Posterior vena cava (tissue), 2 donors: ENCODE measurements at places on chromosomes 5 and 9.

DNA sequence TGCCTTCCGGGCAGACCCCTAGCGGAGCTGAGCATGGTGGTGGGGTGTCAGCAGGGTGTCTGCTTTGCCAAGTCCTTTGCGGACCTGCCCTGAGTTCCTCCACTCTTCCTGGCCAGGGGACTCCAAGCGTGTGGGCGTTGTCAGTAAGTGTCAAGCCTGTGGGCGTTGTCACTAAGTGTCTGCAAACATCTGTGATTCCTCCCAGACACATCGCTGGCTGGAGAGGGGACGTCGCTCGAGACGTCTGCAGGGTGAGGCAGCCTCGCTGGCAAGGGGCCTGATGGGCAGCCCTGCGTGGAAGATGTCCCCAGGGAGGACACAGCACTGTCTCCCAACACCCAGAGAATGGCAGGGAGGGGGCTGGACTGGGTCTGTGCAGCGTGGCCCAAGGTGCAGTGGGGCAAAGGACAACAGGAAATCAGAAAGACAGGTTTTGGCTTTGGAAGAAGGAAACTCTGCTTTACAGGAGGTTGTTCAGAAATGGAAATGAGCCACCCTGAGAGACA, 28.8 kb downstream of the ADAMTSL2 start:
- DNase-seq: peak; percentile 89

- DNase-seq: no peak
Observed at GRCh38 chr5:122661496-122662180, 113.2 kb upstream of the SNX2 start.

DNA sequence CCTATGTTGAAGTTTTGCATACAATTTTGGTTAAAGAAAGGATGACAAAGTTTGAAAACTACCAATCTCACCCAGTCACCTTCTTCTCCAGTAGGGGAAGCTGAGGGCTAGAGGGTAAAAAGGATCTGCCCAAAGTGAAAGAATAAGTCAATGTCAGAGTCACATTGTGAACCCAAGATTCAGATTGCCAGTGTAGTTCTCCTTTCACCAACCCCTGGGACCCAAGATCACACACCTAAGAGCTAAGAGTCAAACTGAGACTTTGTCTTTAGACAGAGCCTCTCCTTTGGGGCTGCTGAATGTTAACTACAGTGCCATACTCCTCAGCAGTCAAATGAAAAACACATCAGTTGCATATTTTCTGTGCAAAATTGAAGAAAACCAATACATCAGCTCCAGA, 210.6 kb downstream of the ATP10B start:
- DNase-seq: no peak

DNA sequence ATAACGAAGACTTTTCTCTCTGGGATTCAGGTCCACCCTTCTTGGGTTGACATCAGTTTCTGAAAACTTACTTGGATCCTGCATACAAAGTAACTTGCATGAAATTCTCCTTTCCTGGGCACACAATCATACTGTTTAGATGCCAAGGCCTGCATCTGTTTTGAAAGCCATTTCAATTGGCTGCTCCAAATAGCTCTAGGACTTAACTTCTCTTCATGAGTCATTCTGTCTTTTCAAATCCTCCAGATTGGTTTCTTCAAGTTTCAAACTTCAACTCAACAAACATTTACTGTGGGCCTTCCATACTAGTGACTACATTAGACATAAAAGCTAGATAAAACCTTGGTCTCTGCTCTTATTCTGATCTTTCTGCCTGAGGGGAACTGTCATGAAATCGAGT, 54.8 kb upstream of the HMHB1 start:
- DNase-seq: no peak

DNA sequence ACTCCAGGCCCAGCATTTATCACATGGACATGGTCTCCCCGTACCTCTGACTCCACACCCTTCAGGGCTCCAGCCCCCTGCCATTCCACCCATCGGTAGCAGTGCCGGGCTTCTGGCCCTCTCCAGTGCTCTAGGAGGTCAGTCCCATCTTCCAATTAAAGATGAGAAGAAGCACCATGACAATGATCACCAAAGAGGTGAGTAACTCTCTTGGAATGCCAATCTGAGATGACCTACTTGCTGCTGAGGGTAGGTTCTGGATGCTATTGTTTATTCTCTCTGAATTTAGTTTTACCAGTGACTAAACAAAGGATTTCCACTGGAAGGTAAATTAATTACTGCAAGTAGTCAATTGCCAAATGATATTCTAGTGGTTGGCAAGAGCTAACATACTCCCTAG, 80.8 kb downstream of the TLE4 start:
- DNase-seq: no peak

DNA sequence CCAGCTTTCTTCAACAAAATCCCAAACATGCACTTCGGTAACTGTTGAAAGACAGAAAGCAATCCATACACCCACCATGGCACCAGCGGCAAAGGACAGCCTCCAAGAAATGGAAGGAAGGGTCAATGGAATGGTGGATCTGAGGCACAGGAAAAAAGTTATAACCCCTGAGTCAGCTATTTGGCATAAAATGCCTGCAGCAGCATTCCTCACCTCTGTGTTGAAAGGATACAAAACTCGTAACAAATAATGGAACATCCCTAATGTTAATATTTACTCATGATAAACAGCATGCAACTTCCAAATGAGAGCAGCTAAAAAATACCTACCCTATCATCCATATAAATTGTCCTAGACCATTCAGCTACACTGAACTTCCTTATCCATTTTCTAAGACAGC, 9.4 kb downstream of the FBXW11 start:
- DNase-seq: no peak
